Nephron progenitor cell (in vitro differentiated cells): ENCODE measurements at places on chromosomes 2 and 18.

DNA sequence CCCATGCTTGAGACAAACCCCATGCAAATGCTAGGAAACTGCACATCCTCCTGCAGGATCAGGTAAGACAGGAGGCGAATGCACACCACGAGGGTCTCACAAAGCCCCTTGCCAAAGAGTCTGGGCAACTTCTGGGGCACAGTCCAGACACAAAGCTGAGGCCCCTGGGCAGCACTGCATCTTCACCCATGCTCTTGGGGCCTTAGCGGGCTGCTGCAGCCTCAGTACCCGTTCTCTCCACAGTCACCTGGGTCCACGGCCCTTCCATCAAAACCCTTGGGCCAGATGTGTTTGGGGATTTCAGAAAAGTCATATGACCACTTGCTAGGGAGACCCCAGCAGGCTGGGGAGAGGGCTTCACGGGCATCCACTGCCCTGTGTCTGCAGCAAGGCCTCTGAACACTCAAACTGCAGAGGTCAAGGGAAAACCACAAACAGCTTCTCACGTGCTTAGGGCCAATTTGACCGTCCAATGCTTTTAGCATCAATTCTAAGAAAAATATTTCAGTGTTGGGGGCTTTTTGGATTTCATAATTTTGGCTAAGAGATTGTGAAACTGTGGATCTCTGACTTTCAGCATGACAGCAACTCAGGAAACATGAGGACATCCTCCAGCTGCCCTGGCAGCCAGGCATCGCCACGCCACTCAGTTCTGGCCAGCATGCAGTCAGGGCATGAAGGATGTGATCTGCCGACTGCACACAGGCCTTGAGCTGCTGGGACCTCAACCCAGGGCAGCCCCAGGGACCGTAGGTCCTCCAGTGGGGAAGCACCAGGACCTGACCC lies 20.0 kb downstream of the PASK start:
- no peak overlapping the region for H3K27ac ChIP-seq
- H3K4me1 ChIP-seq, result no peaks in the 10 kb centered on the region
- no peak overlapping the region for H3K4me3 ChIP-seq
- peaks cover 20% of the 10 kb centered on the region for H3K36me3 ChIP-seq
- DNase-seq, result no peak
- H3K27me3 ChIP-seq, result no peaks in the 10 kb centered on the region

DNA sequence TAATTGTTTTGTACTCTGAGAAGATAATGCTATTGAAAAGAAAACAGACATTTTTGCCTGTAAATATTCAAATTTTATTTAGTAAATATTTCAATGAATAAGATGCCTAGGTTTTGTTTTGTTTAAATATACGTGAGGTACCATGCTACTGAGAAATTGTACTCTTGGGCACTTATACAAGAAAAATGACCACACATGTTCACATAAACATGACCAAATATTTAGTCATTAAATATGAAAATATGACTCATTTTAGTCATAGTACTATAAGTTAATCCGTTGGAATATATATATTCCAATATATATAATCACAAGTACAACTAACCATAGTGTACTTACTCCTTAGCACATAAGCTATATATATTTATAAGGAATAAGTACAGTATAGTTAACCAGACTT lies 56.7 kb upstream of the ZNF804A start:
- no peak overlapping the region for H3K27ac ChIP-seq
- H3K27me3 ChIP-seq, result peaks cover 4% of the 10 kb centered on the region
- DNase-seq, result no peak
- no peaks in the 10 kb centered on the region for H3K36me3 ChIP-seq
- no peak overlapping the region for H3K4me3 ChIP-seq
- H3K4me1 ChIP-seq, result no peaks in the 10 kb centered on the region

GRCh38 chr2:221176667-221177066 lies 395.4 kb downstream of the EPHA4 start:
- no peaks in the 10 kb centered on the region for H3K36me3 ChIP-seq
- no peaks in the 10 kb centered on the region for H3K4me1 ChIP-seq
- no peak overlapping the region for H3K4me3 ChIP-seq
- no peak for DNase-seq

- no peak for DNase-seq
- H3K4me1 ChIP-seq, result peaks cover 13% of the 10 kb centered on the region
- no peak overlapping the region for H3K4me3 ChIP-seq
- H3K27ac ChIP-seq, result no peak overlapping the region
Measured at GRCh38 chr2:129061069-129061768, 742.6 kb upstream of the HS6ST1 start.

- H3K27ac ChIP-seq, result peak overlapping the region; percentile 98
- H3K4me3 ChIP-seq, result peak overlapping the region; percentile 45
- DNase-seq, result peak; percentile 64
- H3K27me3 ChIP-seq, result peaks cover 2% of the 10 kb centered on the region
Measured at GRCh38 chr2:43178602-43179542, 47.5 kb downstream of the ZFP36L2 start.

DNA sequence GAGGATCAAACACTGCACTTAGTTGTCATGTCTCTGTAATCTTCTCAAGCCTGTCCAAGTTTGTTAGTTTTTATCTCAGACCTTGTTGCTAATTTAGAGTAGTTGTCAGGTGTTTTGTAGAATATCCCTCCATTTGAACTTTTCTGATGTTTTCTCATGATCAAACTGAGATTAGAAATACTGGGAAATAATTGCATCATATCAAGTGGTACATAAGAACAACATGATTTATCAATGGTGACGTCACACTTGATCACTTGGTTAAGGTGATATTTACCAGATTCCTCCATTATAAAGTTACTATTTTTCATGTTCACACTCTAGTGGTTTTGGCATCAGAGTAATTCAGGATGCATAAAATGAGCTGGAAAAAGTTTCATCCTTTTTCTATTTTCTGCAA lies 1182.4 kb upstream of the ZEB2 start:
- H3K27me3 ChIP-seq, result no peaks in the 10 kb centered on the region
- no peak overlapping the region for H3K4me3 ChIP-seq
- DNase-seq, result no peak
- no peaks in the 10 kb centered on the region for H3K36me3 ChIP-seq

GRCh38 chr18:12091538-12092141 lies 2.0 kb upstream of the ANKRD62 start:
- no peak for DNase-seq
- H3K27ac ChIP-seq, result no peak overlapping the region
- H3K4me1 ChIP-seq, result no peaks in the 10 kb centered on the region
- peaks cover 20% of the 10 kb centered on the region for H3K27me3 ChIP-seq

- no peak overlapping the region for H3K27ac ChIP-seq
- peaks cover 20% of the 10 kb centered on the region for H3K36me3 ChIP-seq
- no peak overlapping the region for H3K4me3 ChIP-seq
- H3K4me1 ChIP-seq, result peaks cover 22% of the 10 kb centered on the region
Measured at GRCh38 chr2:79219383-79219988, 59.9 kb upstream of the REG3A start.

GRCh38 chr2:83826577-83826976 lies 632.5 kb downstream of the SUCLG1 start:
- no peak overlapping the region for H3K27ac ChIP-seq
- H3K36me3 ChIP-seq, result no peaks in the 10 kb centered on the region
- no peak for DNase-seq
- H3K4me3 ChIP-seq, result no peak overlapping the region
- H3K4me1 ChIP-seq, result no peaks in the 10 kb centered on the region
- no peaks in the 10 kb centered on the region for H3K27me3 ChIP-seq

GRCh38 chr2:162012565-162013058 lies 61.4 kb downstream of the DPP4 start:
- H3K36me3 ChIP-seq, result no peaks in the 10 kb centered on the region
- DNase-seq, result no peak
- no peak overlapping the region for H3K27ac ChIP-seq
- H3K4me3 ChIP-seq, result no peak overlapping the region
- no peaks in the 10 kb centered on the region for H3K4me1 ChIP-seq

GRCh38 chr2:173990245-173990644 lies 25.1 kb upstream of the SP3 start:
- H3K36me3 ChIP-seq, result no peaks in the 10 kb centered on the region
- DNase-seq, result no peak
- peaks cover 6% of the 10 kb centered on the region for H3K4me1 ChIP-seq
- peaks cover 11% of the 10 kb centered on the region for H3K27me3 ChIP-seq
- no peak overlapping the region for H3K4me3 ChIP-seq
- no peak overlapping the region for H3K27ac ChIP-seq

DNA sequence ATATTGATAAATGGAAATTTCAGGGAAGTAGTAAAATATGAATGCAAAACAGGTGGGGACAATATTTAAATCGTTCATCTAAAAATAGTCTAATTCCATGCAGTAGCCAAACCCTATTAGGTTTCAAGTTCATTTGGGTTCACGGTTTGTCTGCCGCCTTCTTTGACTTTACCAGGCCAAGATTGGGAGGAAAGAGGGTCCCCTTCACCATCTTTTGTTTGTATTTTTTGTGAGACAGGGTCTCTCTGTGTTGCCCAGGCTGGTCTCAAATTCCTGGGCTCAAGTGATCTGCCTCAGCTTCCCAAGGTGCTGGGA lies 98.5 kb upstream of the ATL2 start:
- no peak overlapping the region for H3K4me3 ChIP-seq
- no peaks in the 10 kb centered on the region for H3K4me1 ChIP-seq
- H3K27me3 ChIP-seq, result peaks cover 17% of the 10 kb centered on the region
- DNase-seq, result no peak

DNA sequence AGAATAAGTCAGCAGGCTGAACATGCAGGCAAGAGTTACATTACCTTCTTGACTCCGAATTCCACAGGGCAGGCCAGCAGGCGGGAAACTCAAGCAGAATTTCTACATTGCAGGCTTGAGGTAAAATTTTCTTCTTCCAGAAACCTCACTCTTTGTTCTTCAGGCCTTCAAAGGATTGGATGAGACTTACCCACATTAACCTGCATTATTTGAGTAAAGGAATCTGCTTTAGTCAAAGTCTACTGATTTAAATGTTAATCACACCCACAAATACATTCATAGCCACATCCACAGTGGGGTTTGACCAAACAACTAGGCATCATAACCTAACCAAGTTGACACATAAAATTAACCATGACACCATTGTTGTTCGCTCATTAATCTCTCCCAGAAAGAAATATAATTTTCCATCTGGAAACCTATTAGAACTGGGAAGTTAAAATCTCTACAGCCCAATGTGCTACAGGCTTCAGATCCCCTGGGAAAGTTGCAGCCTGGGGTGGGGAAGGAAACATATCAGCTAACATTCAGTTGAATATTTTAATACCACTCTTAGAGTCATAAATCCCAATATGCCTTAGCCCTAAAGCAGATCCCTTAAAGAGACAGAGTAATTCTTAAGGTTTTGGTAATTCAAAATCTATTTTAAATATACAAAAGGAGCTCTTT lies 468.2 kb upstream of the TNP1 start:
- H3K4me3 ChIP-seq, result no peak overlapping the region
- H3K27me3 ChIP-seq, result peaks cover 15% of the 10 kb centered on the region
- no peak overlapping the region for H3K27ac ChIP-seq
- peaks cover 42% of the 10 kb centered on the region for H3K4me1 ChIP-seq

DNA sequence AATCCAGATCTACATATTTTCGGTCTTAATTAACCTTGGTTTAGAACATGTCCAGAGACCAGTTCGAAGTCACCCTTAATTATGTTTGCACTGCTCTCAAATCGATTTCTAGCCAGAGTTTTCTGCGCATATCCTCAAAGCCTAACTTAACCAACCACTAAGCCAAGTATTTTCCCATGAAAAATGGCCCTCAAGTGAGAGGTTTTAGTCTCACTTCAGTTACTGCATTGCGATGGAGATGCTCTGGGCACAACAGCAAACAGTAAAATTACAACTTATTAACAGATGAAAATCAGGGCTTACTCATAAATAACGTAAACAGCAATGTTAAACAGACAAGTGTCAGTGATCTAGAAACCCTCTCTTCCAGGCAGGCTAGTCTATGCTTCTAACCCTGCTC lies 4.5 kb downstream of the RTN4 start:
- H3K27ac ChIP-seq, result no peak overlapping the region
- peaks cover 40% of the 10 kb centered on the region for H3K4me1 ChIP-seq
- H3K36me3 ChIP-seq, result peaks cover 6% of the 10 kb centered on the region
- H3K27me3 ChIP-seq, result no peaks in the 10 kb centered on the region
- no peak for DNase-seq

GRCh38 chr2:25234738-25235137 lies 66.4 kb upstream of the POMC start:
- peak overlapping the region; percentile 69 for H3K27ac ChIP-seq
- no peak for DNase-seq
- peaks cover 19% of the 10 kb centered on the region for H3K4me1 ChIP-seq
- peaks cover 54% of the 10 kb centered on the region for H3K36me3 ChIP-seq

DNA sequence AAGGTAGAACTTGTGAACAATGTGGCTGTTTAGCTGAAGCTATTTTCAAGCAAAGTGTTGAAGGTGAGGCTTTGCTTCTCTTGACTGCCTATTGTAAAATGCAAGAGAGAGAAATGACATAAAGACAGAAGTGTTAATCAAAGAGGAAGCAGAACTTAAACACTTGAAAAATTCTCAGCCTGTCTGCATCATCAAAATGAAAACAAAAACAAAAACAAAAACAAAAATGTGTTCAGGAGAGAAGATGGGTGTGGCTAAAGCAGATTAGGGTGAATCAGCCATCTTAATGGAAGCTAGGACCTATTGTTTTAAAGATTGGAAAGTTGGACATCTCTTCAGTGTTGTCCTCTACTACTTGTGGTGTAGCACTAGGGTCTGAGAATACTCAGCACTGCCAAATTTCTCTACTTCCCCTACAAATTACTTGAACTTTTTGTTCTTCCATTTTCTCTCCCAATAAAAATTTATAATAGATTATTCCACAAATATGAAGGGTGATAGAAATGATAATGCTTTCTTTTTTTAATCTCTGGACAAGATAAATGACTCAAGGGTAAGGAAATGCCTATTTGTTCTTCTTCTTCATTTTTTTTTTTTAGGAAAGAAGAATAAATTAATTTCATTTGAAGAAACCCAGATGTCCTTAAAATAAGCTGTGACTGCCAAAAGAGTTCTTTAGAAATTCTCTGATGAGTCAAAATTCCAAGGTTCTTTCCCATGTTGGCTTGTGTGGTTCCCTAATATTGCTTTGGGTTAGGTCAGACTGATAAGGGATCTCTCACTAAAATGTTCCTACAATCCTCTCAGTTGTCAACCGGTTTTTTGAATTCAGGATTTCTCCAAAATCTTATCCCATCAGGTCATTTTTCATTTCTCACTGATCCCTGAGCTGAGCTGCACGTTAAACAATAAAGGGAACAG lies 571.2 kb upstream of the ZEB2 start:
- no peak overlapping the region for H3K27ac ChIP-seq
- no peaks in the 10 kb centered on the region for H3K27me3 ChIP-seq
- no peaks in the 10 kb centered on the region for H3K4me1 ChIP-seq
- H3K4me3 ChIP-seq, result no peak overlapping the region

- H3K4me3 ChIP-seq, result no peak overlapping the region
- H3K4me1 ChIP-seq, result no peaks in the 10 kb centered on the region
- H3K27me3 ChIP-seq, result peaks cover 1% of the 10 kb centered on the region
- H3K27ac ChIP-seq, result no peak overlapping the region
- peaks cover 25% of the 10 kb centered on the region for H3K36me3 ChIP-seq
- no peak for DNase-seq
Measured at GRCh38 chr2:165877565-165878550, 75.7 kb downstream of the TTC21B start.
